ENCODE measurements at places on chromosomes 2 and 18.

DNA sequence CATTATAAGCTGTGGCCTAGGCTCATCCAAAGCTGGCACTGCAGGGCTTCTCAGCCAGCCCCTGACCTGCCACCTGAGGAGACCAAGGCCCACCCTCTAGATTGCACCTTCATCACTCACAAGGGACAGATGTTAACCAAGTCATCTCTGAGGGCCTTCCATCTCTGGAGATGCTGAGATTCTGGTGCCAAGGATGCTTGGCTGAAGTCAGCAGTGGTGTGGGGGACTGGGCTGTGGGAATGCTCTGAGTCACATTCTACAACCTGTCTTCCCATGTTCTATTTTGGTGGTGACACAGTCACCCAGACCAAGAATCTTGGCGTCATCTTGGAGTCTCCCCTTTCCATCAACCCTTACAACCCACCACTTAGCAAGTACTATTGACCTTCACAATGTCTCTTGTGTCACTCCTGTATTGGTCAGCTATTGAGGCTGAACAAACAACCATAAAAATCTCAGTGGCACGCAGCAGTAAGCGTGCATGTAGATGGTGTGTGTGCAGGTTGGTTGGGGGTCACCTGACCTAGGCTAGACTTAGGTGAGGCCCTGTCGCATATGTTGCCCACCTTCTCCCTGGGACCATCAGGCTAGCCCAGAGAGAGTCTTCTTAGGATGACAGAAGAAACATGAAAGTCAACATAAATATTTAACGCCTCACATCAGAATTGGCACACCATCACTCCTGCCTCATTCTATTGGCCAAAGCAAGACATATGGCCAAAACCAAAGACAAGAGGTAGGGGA lies 135.0 kb downstream of the SMAD7 start:
- no peak for DNase-seq

GRCh38 chr2:30421604-30422443 lies 25.2 kb upstream of the LCLAT1 start:
- no peak for DNase-seq

DNA sequence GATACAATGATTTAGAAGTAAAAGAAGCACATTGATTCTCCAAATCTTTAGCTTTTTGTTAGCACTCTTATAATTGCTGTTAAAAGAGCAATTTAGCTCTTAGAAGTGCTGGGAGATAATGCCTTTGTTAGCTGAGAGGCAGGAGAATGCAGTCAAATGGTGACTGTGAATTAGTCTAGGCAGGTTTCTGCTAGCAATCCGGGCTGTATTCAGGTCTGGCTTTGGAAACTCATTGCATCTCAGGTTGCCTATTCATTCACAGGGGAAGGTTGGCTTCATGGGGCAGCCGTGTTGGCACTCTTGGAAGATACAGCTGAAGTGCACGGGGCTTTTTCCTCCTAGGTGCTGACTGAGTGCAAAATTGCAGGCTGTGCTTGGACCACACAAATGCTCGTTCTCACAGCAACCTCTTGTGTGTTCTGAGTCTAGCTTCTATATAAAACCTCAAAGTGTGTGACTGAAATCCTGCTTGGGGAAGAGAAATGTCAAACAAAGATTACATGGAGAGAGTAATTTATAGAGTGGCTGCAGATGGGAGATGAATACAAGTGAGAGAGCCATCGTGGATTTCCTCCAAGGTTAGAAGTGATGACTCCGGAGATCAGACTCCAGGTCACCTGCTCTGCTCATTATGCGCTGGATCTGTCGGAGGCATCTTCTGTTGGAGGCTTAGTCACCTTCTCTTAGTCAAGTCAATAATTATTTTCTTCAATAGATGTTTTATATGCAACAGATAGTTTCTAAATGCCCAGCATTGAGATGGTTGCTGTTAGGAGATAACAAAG lies 167.8 kb downstream of the PMAIP1 start:
- DNase-seq = no peak

DNA sequence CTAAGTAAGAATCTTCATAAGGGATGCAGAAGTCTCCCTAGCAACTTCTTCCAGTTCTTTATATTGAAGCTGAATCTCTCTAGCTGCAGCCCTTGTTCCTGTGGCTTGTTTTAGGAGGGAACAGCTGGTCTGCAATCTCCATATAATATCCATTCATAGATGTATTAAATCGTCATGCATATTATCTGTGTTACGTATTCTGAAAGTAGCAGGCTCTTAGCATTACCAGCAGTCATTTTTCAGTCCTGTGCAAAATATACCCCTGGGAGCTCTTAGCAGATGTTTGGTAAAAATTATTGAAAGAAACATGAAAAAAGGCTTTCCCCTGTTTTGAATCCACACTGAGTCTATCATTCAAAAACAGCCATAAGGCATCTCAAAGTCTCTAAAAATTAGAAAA lies 385.3 kb downstream of the IRS1 start:
- no peak for DNase-seq

DNA sequence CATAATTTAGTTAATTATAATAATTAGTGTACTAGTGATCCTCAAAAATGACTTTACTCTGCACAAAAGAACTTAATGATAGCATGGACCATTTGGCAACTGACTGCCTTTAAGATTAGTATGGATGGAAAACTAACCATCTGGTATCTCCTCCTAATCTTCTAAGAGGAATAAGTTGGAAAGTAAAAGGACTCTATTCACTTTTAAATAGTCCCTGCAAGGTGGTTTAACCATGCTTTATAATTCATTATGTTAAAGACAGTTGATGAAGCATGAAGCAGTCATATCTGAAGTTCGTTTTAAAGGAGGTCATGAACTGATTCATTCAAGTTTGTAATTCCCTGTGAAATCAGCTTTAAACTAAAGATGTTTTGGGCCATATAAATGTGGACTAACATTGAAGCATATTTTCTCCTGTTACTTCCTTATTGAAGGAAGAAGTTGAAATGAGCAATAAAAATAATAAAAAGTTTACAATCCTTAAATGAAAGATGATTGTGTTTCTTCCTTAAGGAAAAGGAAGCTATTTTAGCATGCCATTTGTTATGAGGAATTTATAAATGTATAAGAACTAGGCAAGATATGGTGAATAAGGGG lies 446.0 kb downstream of the XIRP2 start:
- no peak for DNase-seq

GRCh38 chr2:160362541-160362940 lies 131.1 kb downstream of the RBMS1 start:
- DNase-seq = no peak

- no peak for DNase-seq
Measured at GRCh38 chr2:101022221-101022620, 20.1 kb downstream of the RPL31 start.

DNA sequence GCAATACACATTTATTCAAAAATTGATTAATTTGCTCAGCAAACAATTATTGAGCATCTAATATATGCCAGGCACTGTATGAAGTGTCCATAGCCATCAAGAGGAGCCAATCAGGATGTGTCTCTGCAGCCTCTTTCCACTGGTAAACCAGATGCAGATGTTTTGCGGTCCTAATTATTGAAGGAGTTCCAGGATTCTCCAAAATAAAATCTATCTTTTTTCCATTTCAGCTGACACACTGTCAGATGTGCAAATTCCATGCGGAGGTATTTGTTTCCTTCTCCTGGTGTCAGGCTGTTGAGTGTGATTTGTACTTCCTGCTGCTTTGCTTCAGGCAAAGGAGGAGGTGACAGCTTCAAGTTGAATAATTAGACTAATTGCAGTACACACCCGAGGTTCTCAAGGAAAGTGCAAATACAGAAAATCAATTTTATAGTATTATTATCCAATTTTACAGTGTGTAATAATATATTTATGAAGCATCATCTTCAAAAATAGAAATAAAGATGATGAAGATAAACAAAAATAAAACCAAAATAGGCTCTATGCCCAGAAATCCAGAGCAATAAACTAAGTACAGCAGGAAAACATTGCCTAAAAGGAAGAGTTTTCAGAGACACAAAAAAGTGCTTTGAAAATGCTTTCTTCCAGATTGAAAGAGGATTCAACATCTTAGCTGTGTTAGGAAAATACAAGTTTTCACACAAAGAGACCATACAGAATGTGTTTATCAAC lies 1352.9 kb upstream of the CHAC2 start:
- no peak for DNase-seq

DNA sequence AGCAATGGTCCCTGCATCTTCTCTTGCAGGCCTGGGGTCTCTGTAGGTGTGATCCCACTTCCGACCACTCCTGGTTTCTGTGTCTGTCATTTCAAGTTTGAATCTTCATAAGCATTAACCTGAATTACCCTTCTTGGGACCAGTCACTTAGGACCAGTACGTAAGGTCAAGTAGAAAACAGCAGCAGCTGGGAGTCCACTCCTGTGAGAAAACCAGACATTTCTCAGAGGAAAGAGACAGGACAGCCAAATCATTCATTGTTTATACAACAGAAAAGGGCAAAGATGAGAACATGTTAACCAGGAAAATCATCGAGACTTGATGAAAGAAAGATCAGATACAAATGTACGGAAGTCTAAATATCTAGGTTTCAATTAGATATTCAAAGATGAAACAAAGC lies 163.0 kb downstream of the MREG start:
- no peak for DNase-seq

DNA sequence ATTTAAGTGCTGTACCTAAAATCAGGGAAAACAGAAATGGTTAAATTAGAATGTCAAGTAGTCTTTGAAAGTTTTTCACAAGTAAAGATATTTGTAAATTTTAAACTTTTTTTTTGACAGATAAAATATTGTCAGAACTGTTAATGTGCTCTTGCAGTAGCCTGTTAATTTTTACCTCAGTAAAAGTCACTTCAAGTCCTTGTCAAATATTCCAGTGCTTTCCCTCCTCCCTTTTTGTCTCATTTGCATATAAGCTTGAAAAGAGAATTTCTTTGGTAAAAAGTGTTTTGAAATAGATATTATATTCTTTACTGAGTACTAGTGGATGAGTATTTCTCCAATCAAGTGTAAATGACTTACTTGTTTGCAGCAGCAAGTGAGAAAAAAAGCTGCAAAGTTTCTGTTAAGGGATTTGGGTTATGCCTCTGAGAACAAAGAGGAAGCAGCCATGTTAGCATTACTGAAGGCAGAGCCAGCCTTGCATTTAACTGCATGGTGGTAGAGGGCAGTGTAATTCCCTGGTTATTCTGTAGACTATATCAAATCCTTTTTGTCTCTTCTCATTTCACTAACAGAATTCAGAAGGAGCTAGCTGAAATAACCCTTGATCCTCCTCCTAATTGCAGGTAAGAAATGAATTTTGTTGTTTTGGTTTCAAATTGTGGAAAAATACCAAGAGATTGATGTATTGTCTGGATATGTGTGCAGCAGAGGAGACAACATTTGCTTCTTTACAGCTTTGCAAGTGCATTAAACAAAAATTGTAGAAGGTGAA lies 3.2 kb downstream of the UBE2E3 start:
- no peak for DNase-seq

GRCh38 chr2:109209412-109209811 lies 80.4 kb downstream of the SH3RF3 start:
- DNase-seq = no peak

GRCh38 chr2:227479865-227480475 lies 8.0 kb downstream of the AGFG1 start:
- DNase-seq = no peak

- DNase-seq = no peak
Measured at GRCh38 chr18:61687317-61687716, 205.5 kb downstream of the RNF152 start.

- no peak for DNase-seq
Measured at GRCh38 chr2:36405183-36405582, 49.6 kb downstream of the CRIM1 start.

DNA sequence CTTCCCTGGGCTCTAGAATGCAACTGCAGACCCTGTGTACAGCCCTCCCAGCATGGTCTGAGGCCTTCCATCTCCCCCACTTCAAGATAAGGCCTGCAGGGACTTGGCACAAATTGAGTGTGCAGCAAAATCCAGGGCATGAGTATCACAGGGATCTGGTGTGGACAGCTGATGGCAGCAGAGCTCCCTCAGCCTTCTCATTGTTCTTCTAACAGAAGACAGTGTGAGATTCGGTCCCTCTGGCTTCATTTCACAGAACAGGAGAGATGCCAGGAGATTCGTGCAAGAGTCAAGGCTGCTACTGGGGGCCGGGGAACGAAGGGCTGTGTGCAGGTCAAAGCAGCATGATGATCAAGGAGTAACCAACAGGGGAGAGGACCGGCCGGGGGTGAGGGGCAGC lies 85.8 kb downstream of the UXS1 start:
- DNase-seq = no peak

DNA sequence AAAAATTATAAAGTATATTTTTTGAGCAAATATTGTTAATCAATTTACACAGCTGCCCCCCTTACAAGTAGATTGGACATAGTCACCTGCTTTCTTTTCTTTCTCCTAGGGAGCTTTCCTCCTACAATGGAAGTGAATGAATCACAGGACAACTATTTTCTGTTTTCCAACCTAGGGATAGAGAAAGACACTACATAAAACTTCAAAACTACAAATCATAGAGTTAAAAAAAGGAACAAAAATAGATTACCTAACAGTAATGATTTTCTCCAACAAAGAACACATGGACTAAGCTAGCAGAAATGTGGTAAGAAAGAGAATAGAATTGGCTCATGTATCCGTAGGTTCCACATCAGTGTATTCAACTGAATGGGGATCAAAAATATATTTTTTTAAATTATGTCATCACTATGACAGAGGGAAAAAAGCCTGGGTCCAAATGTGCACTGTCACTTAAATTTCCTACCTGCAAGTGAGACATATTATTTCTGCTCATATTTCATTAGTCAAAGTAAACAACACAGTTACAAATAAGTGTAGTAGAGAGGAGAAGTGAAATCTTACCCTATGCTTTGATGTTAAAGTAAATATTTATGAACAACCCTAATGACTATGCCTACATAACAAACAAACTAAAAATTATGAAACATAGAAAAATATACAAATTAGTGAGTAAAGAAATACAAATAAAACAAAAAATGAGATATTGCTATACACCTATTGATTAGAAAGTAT lies 756.7 kb downstream of the SOCS6 start:
- DNase-seq = no peak

DNA sequence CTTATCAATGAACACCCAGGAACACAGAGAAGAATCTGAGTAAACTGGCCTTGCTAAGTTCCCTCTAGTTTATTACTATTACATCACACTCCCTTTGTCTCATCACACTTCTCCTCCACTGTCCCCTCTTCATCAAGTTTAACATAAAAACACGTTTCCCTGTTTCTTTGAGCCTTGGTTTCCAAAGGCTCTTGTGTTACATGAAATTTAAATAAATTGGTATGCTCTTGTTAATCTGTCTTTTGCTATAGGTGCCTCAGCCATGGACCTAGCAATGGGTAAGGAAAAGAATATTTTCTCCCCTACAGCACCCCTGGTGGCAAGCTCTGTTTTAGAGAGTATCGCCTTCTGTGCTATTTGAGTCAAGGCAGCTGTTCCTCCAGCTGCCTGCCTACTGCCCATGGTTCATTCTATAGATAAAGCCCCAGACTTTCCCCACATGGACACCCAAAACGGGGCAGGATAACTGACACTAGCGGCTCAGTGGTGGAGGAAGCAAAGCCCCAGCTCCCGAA lies 31.8 kb downstream of the TGIF1 start:
- DNase-seq = no peak

- DNase-seq = no peak
Measured at GRCh38 chr2:7517088-7517487, 599.9 kb downstream of the RNF144A start.
